ENCODE measurements at places on chromosomes 2 and 18.

DNA sequence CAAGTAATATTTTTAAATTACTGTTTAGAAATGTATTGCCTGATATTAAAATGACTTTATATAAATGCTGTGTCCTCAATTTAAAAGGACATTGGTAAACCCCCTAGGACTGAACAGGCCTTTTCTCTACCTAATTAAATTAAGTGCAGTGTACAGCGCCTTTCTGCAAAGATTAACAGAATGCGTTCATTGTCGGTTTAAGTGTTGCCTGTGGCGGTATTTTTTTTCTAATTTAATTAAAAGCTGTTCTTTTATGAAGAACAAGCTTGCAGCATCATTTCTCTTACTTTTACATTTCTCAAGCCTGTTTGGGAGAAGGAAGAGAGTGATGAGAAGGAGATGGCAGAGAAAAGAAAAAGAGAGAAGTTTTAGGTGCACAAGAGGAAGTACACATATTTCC is 344.9 kb downstream of the CPS1 start:
- no peak for DNase-seq

DNA sequence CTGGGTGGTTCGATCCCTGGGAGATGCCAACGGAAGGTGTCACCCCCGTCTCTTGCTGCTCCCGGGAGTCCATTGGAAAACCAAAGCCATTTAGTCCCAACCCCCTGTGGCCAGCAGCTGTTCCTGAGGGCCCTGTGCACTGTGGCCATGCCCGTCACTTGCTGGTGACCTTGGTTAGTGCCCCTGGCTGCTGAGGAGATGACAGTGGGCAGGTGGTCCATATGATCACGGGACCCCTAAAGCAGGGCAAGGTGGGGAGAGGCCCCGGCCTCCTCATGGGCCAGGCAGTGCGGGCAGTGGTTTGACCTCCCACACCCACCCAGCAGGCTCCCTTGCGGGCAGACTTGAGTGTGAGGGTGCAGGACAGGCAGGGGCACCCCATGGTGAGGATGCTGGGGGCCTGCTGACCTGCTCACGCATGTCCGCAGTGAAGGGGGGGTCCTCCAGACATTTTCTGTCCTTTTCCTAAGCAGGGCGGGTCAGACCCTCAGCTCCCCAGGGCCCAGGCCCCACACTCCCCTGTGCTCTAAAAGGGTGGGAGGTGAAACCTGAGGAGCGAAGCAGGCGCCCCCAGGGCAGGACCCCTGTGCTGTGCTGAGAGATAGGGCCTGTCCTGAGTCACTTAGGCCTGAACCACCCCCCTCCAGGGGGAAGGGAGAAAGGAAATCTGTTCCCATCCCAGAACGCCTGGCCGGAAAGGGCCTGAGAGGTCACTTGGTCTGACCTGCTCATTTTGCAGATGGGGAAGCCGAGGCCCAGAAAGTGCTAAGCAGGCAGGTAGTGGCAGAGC is 6.8 kb downstream of the ITM2C start:
- DNase-seq = no peak

- DNase-seq = no peak
Measured at GRCh38 chr2:36492216-36492945, 105.6 kb downstream of the FEZ2 start.

- DNase-seq = no peak
Measured at GRCh38 chr2:98580656-98581284, 27.5 kb downstream of the COA5 start.

- DNase-seq = no peak
Measured at GRCh38 chr2:36367895-36368353, 12.3 kb downstream of the CRIM1 start.

DNA sequence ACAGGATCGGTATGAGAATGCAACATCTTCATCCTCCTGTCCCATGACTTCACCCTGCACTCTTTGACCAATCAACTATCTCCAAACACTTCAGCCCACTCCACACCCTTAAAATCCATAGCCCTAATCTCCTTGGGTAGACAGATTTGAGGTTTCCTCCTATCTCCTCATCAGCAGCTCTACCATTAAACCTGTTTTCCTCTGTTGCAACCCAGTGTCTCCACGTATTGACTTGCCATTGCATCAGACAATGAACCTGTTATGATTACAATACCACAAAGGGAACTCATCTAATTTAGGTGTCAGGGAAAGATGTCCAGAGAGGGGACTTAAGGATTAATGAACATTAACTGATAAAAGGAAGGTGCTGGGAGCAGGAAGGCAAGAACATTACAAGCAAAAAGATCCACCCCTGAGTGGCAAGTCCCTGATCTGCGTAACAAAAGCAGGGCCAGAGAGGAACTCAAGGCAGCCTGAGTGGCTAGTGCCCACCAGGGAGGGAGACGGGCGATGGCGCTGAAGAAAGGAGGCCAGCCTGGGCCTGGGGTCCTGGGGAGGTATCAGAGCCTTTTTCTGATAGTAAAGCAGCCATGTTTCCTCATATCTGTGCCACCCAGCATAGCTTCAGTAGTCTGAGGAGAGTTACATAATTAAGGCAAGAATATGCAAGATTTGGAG is 44.6 kb downstream of the AKAIN1 start:
- no peak for DNase-seq

GRCh38 chr2:109110170-109110569 is 18.8 kb upstream of the SH3RF3 start:
- DNase-seq = no peak

GRCh38 chr2:159118115-159118858 is 149.8 kb downstream of the TANC1 start:
- peak; percentile 67 for DNase-seq

GRCh38 chr18:7288544-7288943 is 57.7 kb downstream of the LRRC30 start:
- DNase-seq = no peak

GRCh38 chr2:20578895-20579825 is 71.7 kb downstream of the HS1BP3 start:
- DNase-seq = no peak

GRCh38 chr2:138716183-138716582 is 64.0 kb downstream of the NXPH2 start:
- no peak for DNase-seq

DNA sequence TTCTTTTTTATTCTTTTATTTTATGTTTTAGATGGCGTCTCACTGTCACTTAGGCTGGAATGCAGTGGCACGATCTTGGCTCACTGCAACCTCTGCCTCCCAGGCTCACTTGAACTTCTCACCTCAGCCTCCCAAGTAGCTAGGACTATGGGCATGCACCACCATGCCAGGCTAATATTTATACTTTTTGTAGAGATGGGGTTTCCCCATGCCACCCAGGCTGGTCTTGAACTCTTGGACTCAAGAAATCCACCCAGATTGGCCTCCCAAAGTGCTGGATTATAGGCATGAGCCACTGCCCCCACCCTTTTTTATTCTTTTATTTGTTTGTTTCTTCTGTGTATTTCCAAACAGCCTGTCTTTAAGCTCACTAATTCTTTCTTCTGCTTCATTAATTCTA is 306.7 kb upstream of the THUMPD2 start:
- DNase-seq = no peak

DNA sequence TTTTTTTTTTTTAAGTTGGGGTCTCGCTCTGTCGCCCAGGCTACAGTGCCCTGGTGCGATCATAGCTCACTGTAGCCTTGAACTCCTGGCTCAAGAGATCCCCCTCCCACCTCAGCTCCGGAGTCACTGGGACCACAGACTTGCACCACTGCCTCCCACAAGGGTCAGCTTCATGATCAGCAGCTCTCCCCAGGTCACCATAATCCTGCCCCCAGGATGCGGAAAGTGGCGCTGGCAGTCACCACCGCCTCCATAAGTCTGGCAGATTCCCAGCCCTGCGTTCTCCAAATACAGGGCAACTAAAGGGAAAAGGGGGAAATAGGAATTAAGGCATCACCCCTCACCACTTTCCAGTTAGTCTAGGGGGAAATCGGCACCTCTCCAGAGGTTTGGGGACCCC is 5.2 kb upstream of the ARID5A start:
- DNase-seq = no peak

DNA sequence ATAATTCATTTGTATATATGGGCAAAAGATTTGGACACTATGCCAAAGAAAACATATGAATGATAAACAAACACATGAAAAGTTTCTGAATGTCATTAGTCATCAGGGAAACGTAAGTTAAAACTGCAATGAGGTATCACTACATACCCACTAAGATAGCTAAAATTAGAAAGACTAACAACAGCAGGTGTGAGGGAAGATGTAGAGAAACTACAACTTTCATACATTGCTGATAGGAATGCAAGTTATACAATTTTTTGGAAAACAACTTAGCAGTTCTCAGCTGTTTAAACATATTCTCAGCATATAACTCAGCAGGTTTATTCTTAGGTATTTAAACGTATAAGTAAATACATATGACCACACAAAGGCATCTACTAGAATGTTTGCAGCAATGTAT is 563.5 kb upstream of the KLHL29 start:
- DNase-seq = no peak

Measured in stimulated activated CD4-positive, alpha-beta T cell treated with anti-CD3 and anti-CD28 coated beads, Interleukin-1b, Interleukin-23, amount 100 ng/mL, for 1 hour (primary cell).